Fibroblast of the aortic adventitia (primary cell): ENCODE measurements at places on chromosomes 7 and 10. TPM values are rescaled to one million over a fixed set of nuclear protein-coding genes. Genes with fewer than 3 reads are reported as not detected.

The CTAGE15 gene
- total RNA-seq, result 0.25 TPM in 1 of 2 replicates, not detected in the other

The SCIN gene
- total RNA-seq, result 0.25 and 2.3 TPM in 2 replicates

The CALML5 gene
- total RNA-seq, result not detected in 2 replicates

The NYAP1 gene
- 0.81 and 5.6 TPM in 2 replicates for total RNA-seq

The CLCN1 gene
- total RNA-seq, result 0.16 TPM in 1 of 2 replicates, not detected in the other

The ABCB8 gene
- total RNA-seq, result 18.1 and 30.9 TPM in 2 replicates

The SPDYE11 gene
- total RNA-seq, result 0.08 TPM in 1 of 2 replicates, not detected in the other

The SEC23IP gene
- total RNA-seq, result 51.2 and 119 TPM in 2 replicates

The ABCB4 gene
- total RNA-seq, result 0.81 TPM in 1 of 2 replicates, not detected in the other

The CYP3A4 gene
- not detected in 2 replicates for total RNA-seq

The PPIF gene
- 29.6 and 36.1 TPM in 2 replicates for total RNA-seq

The CCDC172 gene
- not detected in 2 replicates for total RNA-seq

The OPALIN gene
- not detected in 2 replicates for total RNA-seq

The C7orf57 gene
- total RNA-seq, result 0.09 TPM in 1 of 2 replicates, not detected in the other

The GRK5 gene
- total RNA-seq, result 7.0 and 20.5 TPM in 2 replicates

The CPA5 gene
- total RNA-seq, result 0.09 TPM in 1 of 2 replicates, not detected in the other

The STAG3 gene
- 0.90 and 4.8 TPM in 2 replicates for total RNA-seq

The APBB1IP gene
- total RNA-seq, result 2.9 and 5.9 TPM in 2 replicates

The GNGT1 gene
- total RNA-seq, result not detected in 2 replicates

The KCNIP2 gene
- 0.82 and 1.2 TPM in 2 replicates for total RNA-seq

The PAX2 gene
- total RNA-seq, result not detected in 2 replicates

The ZNF467 gene
- total RNA-seq, result 0.27 and 5.1 TPM in 2 replicates

The SYNPO2L gene
- not detected in 2 replicates for total RNA-seq

The ARHGEF35 gene
- 1.1 and 2.7 TPM in 2 replicates for total RNA-seq

The ACTL6B gene
- total RNA-seq, result not detected in 2 replicates

The PNLIPRP2 gene
- not detected in 2 replicates for total RNA-seq

The ADK gene
- 26.7 and 96.8 TPM in 2 replicates for total RNA-seq

The FAM25A gene
- total RNA-seq, result not detected in 2 replicates

The SFTPA1 gene
- total RNA-seq, result not detected in 2 replicates

The PDE1C gene
- 7.4 and 187 TPM in 2 replicates for total RNA-seq

The SYT15 gene
- total RNA-seq, result under 0.01 and 0.41 TPM in 2 replicates

The NACAD gene
- total RNA-seq, result 3.6 and 5.5 TPM in 2 replicates

The OR2A25 gene
- not detected in 2 replicates for total RNA-seq

The CALHM2 gene
- total RNA-seq, result 57.6 and 91.4 TPM in 2 replicates

The ASAH2 gene
- total RNA-seq, result 0.25 and 1.5 TPM in 2 replicates

The MGMT gene
- 21.8 and 44.9 TPM in 2 replicates for total RNA-seq

The SPDYE16 gene
- total RNA-seq, result 0.09 and 0.33 TPM in 2 replicates

The ZFAND2A gene
- total RNA-seq, result 14.6 and 16.6 TPM in 2 replicates

The NPY4R2 gene
- total RNA-seq, result 0.09 TPM in 1 of 2 replicates, not detected in the other

The MACC1 gene
- total RNA-seq, result 0.18 and 0.49 TPM in 2 replicates

The ACTR3C gene
- 0.54 TPM in 1 of 2 replicates, not detected in the other for total RNA-seq

The LIPK gene
- not detected in 2 replicates for total RNA-seq

The PLXNA4 gene
- total RNA-seq, result 3.0 and 5.5 TPM in 2 replicates

The PPP1R17 gene
- total RNA-seq, result not detected in 2 replicates

The ADAMTS14 gene
- total RNA-seq, result 2.0 and 5.3 TPM in 2 replicates

The WBP1L gene
- total RNA-seq, result 28.4 and 76.1 TPM in 2 replicates

The TMEM184A gene
- not detected in 2 replicates for total RNA-seq

The CCL26 gene
- 0.33 and 1.2 TPM in 2 replicates for total RNA-seq

The XRCC2 gene
- 1.1 and 8.1 TPM in 2 replicates for total RNA-seq

The PNLIP gene
- not detected in 2 replicates for total RNA-seq

The MYOZ1 gene
- not detected in 2 replicates for total RNA-seq

The TET1 gene
- 3.3 and 9.3 TPM in 2 replicates for total RNA-seq
